Stimulated activated CD4-positive, alpha-beta T cell treated with anti-CD3 and anti-CD28 coated beads, Interleukin-2, amount 100 ng/mL, for 24 hours (primary cell): ENCODE measurements at places on chromosomes 5 and 9.

DNA sequence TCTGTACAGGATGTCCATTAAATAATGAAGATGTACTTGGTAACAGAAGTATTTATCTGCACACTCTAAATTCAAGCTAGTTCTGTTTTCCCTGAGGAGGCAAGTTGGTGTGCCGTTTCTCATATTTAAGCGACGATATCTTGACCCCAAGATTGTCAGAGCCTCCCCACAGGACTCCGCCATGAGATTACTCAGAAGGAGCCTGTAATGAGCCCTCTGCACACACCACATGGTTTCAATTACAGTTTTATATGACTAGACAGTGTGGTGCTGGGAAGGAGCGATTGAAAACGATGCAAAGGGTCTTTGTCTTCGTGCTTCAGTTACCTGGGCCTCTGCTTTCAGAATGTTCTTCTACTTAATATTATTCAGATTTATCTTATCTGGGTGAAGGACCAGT lies 840.4 kb upstream of the WWC1 start:
- DNase-seq: no peak

GRCh38 chr5:23763170-23763569 lies 255.8 kb downstream of the PRDM9 start:
- no peak for DNase-seq

- no peak for DNase-seq
These were observed 405.3 kb upstream of the CLINT1 start for GRCh38 chr5:158264264-158264663.

DNA sequence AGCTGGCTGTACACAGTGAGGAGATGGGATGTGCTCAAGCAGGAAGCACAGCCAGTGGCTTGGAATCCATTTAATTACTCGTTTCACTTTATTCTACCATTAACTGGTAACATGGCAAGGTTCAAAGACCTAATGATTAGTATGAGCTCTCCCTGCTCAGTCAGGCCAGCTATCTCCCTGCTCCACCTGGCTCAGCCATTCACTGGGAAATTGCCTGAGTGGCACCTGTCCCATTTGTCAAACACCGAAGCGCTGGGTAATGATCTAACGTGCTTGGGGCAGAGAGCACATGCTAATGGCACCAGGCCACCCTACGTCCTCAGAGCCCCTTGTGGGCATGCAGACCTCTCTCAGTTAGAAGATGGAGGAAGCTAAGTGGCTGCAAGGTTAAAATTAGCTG lies 162.2 kb downstream of the TTLL11 start:
- DNase-seq: no peak

DNA sequence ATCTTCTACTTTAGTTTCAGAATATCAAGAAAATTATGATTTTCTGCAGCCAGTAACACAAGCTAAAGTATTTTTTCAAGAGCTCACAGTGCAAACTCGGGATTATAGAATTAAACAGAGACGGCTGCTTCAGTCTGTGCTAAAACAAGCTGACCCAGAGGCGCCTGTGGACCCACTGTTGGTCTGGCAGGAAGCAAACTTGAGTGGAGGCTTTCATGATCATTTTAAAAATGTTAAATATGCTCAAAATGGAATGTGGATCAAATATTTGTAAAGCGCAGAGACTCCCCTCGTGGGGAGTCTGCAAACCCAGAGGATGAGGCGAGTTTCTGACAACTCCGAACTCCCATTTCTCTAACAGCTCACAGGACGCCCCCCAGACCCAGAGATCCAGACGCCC lies 13.0 kb downstream of the ROR2 start:
- no peak for DNase-seq

DNA sequence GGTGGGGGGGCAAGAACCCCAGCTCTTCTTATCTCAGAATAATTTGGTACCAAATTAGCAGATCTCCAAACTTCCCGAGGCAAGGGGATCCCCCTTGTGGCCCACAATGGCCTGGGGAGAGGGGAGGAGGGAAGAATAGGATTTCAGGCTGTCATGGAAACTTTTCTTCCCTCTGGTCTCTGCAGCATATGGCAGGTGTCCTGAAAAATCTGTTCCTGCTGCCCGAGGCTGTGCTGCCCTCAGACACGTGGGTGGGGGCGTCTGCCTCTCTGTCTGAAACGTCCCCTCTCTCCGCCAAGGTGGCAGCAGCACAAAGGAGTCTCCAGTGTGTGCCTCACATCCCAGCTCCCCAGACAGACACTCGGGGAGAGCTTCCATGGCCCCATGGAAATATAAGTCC lies 34.0 kb downstream of the CCNJL start:
- no peak for DNase-seq

DNA sequence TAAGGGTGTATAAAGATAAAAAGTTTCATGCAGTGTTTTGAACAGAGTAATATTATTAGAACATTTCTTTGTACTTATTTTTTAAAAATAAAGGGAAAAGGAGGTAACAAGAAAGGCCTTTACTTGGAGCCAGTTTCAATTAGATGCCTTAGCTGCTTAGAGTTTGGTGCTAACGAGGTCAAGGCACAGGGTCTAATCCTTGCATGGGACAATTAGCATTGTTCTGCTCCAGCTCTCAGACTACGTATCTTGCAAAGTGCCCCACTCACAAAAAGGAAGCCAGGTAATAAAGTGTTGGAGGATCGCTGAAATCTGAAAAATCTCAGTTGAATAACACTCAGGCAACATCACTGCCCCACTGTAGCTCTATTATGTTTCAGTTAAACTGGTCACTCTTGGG lies 2011.3 kb downstream of the EFNA5 start:
- DNase-seq: no peak

DNA sequence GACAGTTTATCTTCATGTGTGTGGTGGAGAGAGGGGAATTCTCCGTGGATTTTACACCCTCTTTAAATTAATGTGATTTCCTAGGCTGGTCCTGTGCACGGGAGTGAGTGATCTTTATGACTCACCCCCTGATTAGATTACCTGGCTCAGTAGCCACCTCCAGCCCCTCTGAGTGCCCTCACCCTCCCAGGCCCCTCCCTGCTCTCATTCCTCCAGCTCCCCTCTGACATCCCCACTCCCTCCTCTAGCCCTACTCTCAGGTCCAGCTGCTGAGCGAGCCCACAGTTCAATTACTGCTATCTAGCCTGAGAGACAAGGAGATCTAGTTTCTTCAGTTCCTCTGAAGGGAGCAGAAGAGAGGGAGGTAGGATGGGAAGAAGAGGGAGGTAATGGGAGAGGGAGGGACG lies 61.8 kb upstream of the ARAP3 start:
- DNase-seq: no peak

DNA sequence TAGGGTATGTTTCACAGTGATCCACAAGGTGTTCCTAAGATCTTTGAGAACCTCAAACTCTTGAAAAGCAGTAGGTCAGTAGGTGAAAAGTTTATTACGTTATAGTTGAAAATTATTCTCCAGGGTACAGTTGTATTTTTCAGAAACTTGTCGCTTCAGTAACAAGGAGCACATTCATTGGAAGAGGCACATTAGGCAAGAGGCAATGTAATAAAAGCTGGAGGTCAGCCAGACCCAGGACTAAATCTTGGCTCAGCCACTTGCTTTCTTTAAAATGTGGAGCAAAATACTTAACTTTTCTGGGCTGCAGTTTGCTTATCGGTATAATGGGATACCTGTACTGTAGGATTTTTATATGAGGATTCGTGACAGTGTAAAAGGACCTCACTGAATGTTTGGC lies 45.6 kb downstream of the TLE4 start:
- no peak for DNase-seq
